ENCODE measurements at places on chromosomes 16 and 17.

GRCh38 chr16:12868788-12869187, 32.6 kb upstream of the SHISA9 start:
- DNase-seq = no peak

DNA sequence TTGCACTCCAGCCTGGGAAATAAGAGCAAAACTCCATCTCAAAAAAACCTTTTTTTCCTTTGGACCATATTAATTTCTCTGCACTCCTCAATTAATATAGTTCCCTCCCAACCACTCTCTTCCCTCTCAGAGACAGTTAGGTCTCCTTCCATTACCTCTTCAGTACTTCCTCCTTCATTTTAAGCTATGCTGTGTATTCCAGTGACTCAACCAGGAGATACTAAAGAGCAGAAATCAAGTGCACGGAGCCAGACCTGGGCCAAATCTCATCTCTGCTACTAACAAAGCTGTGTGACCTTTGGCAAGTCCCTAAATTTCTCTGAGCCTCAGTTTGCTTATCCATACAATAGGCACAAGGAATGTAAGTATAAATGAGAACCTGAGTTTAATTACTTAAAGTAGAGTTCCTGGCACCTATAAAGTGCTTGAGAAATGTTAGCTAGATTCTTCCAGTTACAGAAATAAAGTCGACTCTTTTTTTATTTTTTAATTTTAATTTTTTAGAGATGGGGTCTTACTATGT, 8.5 kb downstream of the PECAM1 start:
- DNase-seq = no peak

- no peak for DNase-seq
Observed at GRCh38 chr17:73278049-73278464, 16.4 kb upstream of the CPSF4L start.

GRCh38 chr17:16407911-16408588, 7.3 kb upstream of the TRPV2 start:
- DNase-seq = no peak

- no peak for DNase-seq
Observed at GRCh38 chr16:27449434-27450195, 47.6 kb downstream of the IL21R start.

Data from HuH-7.5 (cell line).